Stimulated activated naive CD8-positive, alpha-beta T cell treated with anti-CD3 and anti-CD28 coated beads, Interleukin-15, amount 100 ng/mL, for 72 hours (primary cell): ENCODE measurements at places on chromosomes 1 and 21.

DNA sequence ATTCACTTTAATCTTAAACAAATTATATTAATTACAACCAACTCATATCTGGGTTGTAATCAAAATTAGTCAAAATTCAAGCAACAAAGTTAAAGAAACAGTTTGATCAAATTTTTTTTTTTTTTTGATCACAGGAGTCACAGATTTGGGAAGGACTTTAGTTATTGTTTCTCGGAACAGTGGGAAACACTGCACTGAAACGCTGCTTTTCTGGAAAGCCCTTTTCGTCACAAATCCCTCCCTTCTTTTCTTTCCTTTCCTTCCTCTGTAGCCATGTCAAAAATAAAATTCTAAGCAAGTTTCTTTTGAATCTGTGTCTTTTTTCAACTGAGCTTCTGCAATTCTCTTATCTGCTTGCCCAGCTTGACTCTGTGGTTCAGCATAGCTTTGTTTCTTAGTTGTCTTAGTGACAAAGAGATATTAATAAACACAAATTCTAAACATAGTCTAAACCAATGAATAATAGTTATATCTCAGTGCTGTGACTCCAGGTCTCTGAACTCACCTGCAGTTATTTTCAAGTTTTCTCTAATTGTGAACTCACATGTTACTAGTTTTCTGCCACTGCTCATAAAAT lies 53.8 kb downstream of the PTGS2 start:
- no peak for DNase-seq

DNA sequence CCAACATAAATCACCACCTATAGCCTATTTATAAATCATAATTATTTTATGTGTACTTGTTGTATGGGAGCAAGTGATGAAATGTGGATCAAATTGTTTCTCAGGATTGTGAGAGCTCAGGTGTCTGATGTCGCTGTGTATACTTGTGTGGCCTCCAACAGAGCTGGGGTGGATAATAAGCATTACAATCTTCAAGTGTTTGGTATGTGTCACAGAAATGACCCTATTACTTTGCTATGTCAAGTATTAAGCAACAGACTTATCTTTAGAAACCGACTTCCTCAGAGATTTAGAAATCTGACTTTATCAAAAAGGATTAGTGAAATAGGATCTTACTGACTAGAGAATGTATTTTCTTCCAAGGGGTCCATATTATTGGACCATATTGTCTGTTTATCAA lies 280.9 kb downstream of the TPR start:
- no peak for DNase-seq

DNA sequence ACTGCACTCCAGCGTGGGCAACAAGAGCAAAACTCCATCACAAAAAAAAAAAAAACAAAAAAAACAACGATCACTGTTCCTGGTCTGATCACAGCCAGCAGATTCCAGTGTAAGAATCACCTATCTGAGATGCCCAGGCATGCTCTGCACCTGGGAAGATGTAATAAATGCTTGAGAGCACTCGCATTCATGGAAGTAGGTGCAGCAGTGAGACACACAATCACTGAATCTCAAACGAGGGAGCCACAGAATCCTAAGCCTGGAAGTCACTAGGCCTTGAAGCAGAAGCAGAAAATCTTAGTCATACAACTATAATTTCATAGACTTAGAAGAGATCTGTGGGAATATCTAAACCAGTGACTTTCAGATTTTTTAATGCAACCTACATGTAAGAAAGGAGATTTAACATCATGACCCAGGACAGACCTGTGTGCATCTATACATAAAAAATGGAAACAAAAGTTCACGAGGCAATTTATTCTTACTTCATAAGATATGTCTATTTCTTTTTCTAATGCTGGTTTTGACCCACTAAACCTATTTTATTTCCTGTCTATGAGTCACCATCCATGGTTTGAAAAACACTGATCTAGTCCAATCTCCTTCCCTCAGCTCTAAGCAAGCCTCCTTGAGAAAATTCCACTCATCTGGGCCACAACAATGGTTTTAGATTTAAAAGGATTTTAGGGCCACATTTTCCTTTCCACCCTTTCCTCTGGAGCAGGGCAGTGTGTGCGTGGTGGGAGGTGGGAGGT lies 30.4 kb downstream of the RIMS3 start:
- DNase-seq, result no peak

DNA sequence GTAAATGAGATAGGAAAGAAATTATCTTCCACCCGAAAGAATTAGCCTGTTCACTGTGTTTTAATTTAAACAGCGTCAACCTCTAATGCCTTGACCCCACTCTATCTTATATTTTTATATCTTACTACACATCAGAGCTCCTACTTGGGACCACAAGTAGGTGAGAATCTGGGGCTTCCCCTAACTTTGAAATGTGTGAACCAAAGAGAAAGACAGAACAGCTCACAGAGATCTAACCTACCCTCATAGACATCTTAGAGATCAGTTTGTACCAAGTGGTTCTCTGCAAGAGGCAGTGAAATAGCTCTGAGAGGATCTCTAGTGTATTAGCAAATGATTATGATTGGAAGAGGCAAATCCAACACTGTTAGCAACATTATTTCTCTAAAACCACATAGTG lies 31.0 kb upstream of the IFI16 start:
- no peak for DNase-seq

- DNase-seq, result no peak
Measured at GRCh38 chr1:80593197-80593596, 1207.5 kb upstream of the ADGRL2 start.

- DNase-seq, result no peak
Measured at GRCh38 chr1:59669752-59670312, 144.9 kb upstream of the HOOK1 start.

- peak; percentile 10 for DNase-seq
Measured at GRCh38 chr1:95384567-95384966, 150.6 kb downstream of the RWDD3 start.

DNA sequence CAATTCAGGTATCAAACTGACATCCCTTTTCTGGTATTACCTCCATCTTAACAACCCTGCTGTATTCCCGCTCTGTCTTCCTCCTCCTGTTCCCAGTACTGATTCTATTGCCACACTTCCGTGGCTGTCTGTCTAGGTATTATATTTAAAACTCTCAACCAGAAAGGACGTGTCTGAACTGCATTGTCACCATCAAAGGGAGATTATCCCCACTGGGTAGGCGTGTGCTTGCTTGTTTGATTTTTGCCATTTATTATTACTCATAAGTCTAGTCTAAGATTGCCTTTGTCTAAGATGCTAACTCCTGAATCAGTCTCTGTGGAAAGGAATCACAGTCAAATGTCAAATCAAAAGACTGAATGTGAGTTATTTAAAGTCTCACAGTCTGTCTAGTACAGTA lies 650.1 kb downstream of the KCNT2 start:
- DNase-seq, result no peak

GRCh38 chr21:42468491-42469131 lies 27.4 kb downstream of the RSPH1 start:
- no peak for DNase-seq

DNA sequence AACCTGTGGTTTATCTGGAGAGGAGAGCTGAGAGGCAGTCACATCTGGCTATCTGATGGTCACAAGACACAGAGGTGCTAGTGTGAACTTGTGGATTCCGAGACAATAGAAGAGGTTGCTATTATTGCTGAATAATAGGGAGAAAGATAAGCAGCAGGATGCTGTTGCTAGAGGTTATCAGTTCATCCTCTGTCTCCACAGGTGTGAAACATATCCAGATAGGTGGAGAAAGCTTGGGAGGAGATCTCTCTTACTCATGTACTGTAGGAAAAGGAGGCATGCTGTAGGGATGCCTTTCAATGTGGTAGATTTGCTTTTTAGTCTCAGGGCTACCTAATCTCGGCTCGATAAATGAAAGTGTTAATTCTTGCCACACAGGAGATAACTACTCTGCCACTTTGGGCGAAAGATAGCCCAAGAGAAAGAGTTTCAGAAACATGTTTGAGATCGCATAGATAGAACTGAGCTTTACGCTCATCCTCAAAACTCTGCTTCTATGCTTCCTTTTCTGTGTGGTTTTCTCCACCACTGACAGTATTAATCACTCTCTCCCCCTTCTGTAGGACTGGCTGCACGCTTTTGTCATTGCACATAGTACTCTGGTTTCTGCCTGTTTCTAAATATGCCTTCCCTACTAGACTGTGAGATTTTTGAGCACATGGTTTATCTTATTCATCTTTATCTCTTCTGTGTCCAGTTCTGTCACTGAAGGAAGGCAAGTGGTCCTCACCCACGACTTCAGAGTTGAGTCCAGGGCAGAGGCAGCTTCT lies 36.7 kb upstream of the PLXNA2 start:
- DNase-seq, result no peak

GRCh38 chr1:234619794-234620247 lies 9.8 kb upstream of the IRF2BP2 start:
- DNase-seq, result no peak

- no peak for DNase-seq
Measured at GRCh38 chr1:183296782-183297181, 110.7 kb downstream of the LAMC2 start.

DNA sequence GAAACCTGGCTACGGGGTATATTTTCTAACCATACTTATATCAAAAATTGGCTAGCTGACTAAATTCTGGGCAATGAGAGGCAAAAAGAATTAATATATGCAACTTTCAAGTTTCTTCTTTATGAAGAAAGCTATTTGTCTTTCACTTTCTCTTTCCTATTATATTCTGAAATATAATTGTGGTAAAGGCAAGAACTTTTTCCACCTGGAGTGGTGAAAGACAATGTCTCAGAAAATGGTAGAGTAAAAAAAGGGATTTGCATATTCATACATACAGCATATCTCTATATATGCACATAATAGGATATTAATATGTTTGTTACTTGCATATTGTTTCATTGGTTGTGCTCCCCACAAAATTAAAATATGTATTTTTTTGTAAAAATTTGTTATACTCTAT lies 793.8 kb downstream of the PLA2G4A start:
- DNase-seq, result no peak

DNA sequence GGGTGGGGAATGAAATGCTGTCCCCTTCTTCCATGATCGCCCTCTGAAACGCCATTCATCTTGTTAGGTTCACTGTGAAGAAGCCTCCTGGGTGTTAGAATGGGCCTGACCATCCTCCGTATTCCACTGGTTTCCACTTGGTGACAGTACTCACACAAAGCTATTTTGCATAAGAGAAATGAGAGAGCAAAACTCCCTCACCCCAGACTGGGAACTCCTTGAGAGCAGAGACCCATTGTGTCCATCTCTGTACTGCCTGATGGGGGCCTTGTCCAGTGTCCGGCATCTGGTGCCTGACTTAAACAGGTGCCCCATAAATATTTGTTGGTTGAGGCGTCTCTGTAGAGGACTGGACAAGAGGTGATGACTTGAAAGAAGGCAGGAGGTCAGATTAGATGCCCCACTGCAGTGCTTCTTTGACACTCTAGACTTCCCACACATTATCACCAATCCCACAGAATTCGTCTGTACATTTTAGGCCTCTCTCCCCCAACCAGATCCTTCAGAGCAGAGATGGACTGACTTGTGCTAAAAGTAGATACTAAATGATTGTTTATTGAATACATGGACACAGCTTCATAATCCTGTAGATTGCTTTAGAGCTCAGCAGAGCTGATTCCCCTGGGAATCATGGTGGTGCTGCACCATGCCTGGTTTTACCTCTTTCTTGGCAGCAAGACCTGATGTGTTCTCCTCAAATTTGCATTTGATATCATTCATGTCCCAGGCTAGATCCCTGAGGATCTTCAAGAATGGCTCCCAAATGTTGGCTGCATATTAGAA lies 22.4 kb upstream of the KCNA2 start:
- no peak for DNase-seq

DNA sequence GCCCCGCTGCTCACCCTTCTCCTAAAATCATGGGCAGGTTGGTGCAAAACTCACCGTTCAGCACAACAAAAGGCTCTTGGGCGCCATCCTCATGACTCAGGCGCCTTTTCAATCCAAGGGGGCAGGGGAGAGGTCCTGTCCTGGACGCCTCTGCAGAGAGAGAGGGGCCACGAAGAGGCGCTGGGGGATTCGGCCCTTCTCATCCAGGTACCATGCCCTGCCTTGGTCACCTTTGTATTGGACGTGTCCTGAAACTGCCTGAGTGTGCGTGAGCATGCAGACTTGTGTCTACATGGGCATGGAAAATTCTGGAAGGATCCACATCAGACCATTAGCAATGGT lies 53.5 kb downstream of the SLC37A1 start:
- DNase-seq, result no peak

GRCh38 chr1:234953655-234954405 lies 174.8 kb downstream of the TOMM20 start:
- DNase-seq, result no peak

DNA sequence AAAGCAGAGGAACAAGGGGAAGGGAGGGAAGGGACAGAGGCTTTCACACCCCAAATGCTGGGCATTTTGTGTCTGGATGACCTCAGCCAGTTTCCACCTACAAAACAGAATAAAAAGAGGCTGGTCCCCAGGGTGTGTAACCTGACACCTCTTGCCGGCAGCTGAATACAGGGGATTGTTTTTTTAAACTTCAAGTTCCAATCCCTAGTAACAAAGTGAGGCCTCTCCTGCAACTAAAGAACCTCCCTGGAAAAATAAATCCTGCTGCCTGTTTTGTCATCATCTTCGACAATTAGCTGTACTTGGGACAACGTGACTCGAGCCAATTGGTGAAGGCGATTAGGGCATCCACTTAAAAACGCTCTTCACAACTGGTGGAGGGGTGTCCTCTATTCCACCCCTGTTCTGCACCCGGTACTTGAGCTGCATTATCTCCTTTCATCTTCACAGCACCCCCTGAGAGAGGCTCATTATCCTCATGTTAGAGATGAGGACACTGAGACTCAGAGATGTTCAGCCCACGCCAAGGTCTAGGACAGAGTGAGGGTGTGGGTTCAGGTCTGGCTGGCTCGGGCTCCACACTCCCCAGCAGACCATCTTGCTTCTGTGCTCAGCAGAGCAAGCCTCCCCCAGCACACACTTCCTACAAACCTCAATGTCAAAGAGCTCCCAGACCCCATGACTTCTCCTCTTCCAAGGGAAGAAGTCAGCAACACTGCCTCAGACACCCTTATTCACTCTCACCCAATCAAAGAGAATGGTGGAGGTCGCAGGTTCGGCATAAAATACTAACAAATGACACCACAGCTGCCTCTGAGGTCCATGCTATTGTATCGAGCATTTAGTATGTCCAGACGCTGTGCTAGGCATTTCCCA lies 15.2 kb downstream of the ITPKB start:
- DNase-seq, result no peak

DNA sequence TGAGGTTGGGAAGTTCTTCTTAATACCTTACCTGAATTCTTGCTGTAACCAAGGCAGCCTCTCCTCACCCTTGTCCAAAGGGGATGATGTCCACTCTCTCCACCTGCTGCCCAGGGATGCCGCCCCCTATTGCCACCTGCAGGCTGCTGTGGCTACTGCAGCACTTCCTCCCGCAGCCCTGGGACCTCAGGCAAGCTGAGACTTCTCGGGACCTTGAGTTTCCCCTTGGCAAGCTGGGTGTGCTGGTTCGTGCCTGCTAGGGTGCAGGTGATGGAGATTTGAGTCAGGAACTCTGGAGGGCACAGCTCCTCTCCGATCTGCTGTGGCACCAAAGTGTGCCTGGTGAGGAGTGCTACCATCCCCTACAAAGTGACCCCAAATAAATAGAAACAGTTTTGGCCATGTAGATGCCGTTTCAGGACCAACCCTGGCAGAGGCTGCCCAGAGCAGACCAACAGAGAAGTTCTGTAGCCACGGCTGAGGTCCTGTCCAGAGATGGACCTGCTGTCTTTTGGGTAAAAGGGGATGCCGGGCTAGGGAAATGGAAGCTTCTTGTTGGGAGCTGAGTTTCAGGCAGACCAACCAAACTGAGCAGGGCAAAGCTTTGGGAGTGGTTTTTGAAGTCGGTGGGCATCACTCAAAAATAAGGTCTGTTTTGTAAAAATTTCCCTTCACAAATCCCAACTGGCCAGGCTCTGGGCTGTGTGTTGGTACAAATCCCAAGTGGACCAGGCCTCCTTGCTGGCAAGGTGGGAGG lies 31.7 kb downstream of the RUNX3 start:
- DNase-seq, result peak; percentile 72
